Right atrium auricular region (tissue), 2 donors: ENCODE measurements at places on chromosomes 12 and 14. TPM values are rescaled to one million over a fixed set of nuclear protein-coding genes. Genes with fewer than 3 reads are reported as not detected.

GRCh38 chr12:51994959-51995358, 11.8 kb upstream of the TAMALIN start:
- no peak for DNase-seq

GRCh38 chr14:73567951-73568885, 795 bp upstream of the ACOT2 start:
- no peak for DNase-seq

- no peak for DNase-seq
Observed at GRCh38 chr12:109875572-109876131, 4.7 kb downstream of the GLTP start.

The CNTN1 gene
- 0.16 TPM for total RNA-seq

The DPF3 gene
- 26.6 TPM for total RNA-seq

GRCh38 chr14:31051511-31051910, 25.3 kb upstream of the STRN3 start:
- no peak for DNase-seq

DNA sequence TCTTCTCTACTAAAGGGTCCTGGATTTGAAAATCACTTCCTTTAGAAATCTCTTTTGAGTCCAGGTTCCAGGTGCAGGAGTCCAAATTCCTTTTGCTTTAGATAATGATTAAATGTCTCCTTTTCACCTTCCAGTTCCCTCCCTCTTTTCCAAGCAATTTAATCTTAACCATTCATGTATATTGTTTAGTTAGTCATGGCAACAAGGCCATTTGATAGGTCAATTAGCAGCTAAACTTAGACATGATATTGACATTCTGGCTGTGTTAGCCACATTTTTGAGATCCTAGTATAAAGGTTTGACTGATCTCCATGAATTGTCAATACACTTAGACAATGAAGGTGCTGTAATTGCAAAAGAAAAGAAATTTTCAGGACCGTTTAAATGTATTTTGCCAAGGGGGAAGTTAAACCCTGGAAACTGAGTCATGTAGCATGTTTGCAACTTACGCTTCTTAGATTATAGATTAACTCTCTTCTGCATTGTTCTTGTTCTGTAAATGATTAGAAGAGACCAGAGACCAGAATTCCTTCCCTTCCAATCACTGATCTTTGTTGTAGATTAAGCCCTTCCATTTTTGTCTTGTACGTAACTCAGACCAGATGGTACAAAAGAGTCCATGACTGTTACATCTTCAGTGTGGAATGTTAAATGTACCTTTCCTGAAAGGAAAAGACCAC, 12.4 kb upstream of the C12orf75 start:
- DNase-seq, result no peak

The ARHGAP5 gene
- 160 TPM for total RNA-seq

The INSM2 gene
- not detected for total RNA-seq

The CLEC6A gene
- not detected for total RNA-seq

- no peak for DNase-seq
Observed at GRCh38 chr12:122244565-122245371, 18.9 kb upstream of the DIABLO start.

- no peak for DNase-seq
Observed at GRCh38 chr12:92715625-92716024, 12.8 kb downstream of the PLEKHG7 start.

The REP15 gene
- 3.1 TPM for total RNA-seq

The SYT1 gene
- total RNA-seq, result not detected
